ENCODE measurements at places on chromosomes 6 and 20.

DNA sequence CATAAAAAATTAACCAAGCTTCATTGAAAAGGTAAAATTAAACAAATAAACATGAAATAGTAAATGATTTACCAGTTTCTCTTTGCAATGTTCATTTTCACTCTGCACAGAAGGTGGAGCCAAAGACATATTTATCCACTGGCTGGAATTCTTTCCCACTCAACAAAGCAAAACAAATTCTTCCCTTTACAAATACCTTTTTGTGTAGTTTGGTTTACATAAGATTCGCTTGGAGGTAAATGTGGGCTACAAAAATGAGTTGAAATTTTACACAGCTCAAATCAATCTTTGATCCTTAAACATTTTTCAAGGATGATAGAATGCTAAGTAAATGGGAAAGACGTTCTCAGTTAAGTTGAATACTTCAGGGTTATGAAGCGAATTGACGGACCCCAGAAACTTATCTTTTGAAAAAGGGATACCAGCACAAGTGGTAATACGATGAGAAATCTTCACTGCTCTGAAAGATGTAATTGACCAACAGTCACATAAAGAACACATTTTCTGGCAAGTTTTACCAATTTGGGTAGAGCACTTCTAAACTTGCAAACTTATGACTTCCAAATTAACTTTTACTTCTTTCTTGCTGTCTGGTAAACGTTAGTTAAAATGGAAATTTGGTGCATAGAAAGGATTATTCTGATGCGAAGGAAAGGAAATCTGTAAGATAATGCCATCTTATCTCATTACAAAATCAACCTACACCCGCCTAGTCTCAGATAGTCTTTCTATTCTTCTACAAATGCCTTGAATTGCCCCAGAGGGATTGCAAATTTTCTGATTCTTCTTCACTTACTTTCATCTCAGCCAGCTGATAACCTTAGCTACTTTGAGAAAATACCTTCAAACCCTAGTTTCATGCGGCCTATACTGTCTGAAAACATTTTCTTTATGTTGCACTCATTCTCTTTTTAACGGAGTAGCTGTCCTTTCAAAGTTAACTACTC is 4.7 kb upstream of the GJA1 start:
- DNase-seq = no peak

DNA sequence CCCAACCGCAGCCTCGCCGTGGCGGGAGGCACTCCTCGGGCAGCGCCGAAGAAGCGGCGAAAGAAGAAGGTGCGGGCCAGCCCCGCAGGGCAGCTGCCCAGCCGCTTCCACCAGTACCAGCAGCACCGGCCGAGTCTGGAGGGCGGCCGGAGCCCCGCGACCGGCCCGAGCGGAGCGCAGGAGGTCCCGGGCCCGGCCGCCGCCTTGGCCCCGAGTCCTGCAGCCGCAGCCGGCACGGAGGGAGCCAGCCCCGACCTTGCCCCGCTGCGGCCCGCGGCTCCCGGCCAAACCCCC is 525 bp downstream of the PNRC1 start:
- no peak for DNase-seq

DNA sequence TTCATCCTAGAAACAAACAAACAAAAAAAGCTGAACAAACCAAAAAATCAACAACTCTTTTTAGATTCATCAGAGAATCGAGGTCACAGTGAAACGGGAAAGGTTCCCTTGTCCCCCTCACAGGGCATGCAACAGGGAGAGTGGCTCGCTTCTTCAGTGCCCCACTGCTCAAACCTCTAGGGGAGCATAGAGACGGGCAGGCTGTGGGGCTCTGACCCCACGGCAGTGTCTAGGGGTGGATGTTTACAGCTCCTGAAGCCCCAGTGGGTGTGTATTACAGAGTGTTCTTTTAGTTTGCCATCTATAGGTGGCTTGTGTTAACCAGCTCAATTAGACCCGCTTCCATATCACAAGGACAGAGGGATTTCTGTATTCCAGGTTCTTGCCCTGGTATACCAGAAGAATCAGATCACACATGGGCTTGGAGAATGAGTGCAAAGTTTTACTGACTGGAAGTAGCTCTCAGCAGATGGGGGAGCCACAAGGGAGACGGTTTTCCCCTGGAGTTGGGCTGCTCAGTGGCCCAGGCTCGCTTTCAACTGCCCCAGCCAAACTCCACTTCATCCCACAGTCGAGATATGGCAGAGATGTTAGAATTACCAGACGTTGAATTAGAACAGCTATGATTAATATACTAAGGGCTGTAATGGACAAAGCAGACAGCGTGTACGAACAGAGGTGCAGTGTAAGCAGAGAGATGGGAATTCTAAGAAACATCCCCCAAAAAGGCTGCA is 192.6 kb upstream of the CST7 start:
- no peak for DNase-seq

DNA sequence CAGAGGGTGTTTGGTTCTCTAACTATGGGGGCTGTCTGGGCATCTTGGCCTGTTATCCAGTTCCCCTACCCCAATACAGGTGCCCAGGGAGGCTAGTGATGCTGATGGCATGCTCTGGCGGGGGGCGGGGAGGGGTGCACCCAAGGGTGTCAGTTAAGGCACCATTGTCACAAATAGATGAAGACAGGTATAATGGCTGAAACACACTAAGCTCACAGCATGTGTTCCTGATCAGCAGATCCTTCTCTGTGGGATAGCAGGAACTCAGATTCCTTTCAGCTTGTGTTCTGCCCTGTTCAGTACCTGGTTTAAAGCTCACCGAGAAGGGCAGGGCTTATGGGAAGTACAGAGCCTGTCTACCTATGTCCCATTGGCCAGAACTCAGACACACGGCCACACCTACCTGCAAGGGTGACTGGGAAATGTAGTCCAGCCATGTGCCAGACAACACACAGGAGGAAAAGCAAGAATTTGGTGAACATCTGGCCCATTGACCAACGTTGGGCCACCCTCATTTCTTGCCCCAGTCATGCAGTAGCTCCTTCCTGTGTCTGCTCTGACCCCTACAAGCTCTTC is 3.4 kb upstream of the RSPO4 start:
- DNase-seq = peak; percentile 87

- DNase-seq = no peak
These were observed 654.1 kb upstream of the MARCKS start for GRCh38 chr6:113202852-113203714.

DNA sequence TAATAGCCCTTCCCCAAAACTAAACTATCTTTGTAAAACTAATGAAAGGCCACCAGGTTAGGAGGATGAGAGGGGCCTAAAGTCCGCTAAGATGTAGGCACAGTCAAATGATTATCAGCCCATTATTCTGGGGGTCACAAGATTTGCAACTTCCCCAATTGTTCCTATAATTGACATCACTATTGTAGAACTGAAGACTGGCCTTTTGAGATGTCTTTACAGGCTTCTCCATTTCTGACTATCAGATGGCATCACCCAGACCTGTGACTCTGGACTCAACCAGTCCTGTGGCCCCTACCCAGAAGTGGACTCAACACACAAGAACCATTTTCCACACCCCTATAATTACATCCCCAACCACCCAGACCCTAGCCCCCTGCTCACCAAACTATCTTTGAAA is 61.5 kb upstream of the MAP7 start:
- DNase-seq = no peak

DNA sequence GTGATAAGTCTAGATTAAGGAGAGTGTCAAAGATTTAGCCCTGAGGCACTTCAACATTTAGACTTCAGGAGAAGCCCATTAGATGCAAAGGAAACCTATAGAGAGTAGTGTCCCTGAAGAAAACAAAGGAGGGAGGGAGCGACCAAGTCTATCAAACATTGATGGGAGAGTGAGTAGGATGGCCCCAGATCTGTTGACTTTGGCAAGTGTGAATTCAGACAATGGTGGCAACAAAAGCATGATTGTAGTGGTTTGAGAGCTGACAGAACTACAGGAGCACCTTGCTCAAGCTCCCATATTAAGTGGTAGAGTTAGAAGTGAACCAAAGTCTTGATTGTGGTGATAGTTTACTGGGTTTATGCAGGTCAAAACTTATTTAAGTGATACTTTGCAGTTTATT is 979 bp upstream of the ABCF1 start:
- no peak for DNase-seq

GRCh38 chr6:89961481-89961880 is 67.2 kb downstream of the GJA10 start:
- no peak for DNase-seq

- DNase-seq = no peak
These were observed 422.9 kb upstream of the AGPAT4 start for GRCh38 chr6:161696801-161697200.

- no peak for DNase-seq
These were observed 18.3 kb downstream of the RAET1L start for GRCh38 chr6:150006961-150007464.

DNA sequence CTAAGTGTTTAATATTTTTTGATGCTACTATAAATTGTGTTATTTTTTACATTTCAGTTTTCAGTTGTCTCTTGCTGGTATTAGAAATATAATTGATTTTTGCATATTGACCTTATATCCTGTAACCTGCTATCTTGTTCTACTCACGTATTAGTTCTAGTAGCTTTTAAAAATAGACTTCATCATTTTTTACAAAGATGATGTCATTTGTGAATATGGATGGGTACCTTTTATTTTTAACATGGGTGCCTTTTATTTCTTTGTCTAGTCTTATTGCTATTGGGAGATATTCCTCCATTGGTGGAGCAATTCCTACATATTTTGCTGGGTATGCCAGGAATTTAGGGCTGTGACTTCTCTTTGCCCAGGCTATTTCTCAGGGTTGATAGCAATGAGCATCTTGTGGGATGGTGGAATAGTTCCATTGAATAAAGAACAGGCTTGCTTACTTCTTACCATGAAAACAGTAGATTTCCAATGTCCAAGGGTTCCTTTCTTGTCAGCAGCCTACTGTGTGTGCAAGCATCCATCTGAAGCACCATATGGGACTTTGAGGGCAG is 149.7 kb downstream of the CARMIL1 start:
- no peak for DNase-seq

DNA sequence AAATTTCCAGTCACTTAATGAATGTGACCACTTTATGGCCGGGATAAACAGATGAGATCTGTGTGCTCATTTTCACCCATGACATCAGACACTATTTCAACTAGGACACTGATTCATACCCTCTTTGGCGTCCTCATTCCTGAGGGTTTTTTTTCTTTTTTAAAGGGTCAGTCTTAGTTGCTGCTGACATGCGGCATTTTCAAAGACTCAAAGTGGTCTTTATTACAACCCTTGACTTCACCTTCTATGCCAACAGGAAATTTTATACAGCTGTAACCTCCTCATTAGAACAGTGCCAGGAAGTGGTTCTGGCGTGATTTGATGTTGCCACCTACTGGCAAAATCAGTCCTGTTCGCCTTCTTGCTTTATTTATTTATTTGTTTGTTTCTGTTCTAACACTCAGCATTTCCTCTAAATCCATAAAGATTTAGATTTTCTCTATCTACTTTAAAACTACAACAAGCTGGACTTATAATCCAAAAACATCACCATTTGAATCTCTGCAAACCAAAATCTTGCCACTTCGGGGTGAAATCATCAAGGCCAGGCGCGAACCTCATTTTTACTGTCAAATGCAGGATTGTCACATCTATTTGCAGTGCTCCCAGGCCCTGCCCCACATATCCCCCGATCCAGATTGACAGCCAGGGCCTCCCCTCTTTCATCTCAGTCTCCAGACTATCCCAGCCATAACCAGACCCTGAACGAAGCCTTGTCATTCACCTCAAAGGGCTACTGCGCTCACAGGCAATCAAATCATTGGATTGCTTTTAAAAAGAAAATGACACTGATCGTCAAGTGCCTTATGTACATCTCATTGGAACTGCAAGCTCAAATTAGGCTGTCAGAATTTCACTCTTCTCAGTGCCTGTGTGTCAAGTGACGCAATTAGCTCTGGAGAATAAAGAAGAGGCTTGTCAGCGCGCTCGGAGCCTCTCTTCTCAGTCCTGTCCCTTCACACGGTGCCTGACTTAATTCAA is 77.5 kb downstream of the C6orf118 start:
- DNase-seq = no peak

DNA sequence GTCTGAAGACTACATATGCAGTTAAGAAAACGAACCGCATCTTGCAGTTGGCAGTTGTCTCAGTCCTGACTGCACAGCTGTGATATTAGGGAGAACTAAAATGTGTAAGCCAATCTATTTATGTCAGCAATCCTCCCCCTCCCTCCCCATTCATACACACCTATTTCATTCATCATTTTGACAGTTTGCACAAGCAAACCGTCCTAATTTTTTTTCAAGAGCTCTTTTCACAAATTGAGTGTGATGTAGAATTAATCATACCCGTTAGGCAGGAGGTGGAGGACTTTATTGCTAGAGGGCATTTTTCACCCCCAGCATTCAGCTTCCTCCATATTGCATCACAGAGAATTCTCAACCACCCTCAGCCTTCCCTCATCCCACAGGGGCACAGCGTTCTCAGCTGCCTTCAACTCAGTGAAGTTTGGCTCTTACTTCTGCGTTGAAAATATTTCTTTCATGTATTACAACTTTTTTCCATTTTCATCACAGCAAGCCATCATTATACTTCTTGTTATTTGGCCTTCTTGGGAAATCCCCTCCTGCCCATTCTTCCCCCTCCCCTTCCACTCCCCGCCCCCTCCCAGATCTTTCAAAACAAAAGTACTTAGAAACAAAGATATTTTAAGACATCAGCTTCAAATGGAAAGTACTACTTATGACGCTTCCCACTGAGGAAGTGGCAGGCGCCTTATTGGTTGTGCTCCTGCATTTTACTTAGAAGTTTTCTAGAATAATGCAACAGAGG is 37.5 kb downstream of the NOX3 start:
- DNase-seq = no peak

- no peak for DNase-seq
These were observed 163.2 kb downstream of the AIG1 start for GRCh38 chr6:143223895-143224294.
